ENCODE measurements at places on chromosomes 2 and 18.

DNA sequence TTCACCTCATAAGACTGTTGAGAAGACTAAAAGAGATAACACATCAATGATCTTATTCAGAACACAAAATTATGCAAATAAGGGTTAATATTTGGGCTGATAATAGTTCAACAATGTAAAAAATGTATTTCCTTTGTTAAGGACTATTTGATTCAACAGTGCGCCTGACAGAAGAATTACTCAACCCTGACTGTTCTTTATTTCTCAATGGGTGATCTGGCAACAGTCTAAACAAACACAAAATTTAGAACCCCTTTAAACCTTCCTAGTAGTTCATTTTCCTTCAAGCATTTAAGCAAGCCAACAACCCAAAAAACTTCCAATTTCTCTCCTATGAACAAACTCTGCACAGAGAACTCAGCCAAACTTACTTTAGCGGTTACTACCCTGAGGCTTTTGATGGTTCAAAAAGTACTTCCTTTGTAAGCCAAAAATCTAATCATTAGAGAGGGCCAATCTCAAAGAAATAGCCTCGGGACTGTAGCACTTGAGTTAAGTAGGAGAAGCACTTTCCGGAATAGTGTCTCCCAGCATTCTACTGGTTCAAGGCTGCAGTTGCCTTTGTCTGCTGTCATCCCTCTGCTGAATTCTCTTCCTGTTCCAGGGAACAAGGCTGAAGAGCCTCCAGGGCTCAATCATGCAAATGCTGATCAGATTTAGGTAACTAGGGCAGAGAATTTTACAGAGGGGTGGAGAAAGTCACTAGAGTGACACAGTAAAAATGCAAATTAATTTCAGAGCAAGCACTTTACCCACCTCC is 40.9 kb upstream of the MAPK4 start:
- DNase-seq = peak; percentile 28

GRCh38 chr2:234500394-234501006 is 3.6 kb upstream of the ARL4C start:
- DNase-seq = no peak

GRCh38 chr2:25743132-25743830 is 69.9 kb upstream of the DTNB start:
- DNase-seq = no peak

GRCh38 chr2:159046966-159047365 is 78.5 kb downstream of the TANC1 start:
- DNase-seq = no peak

GRCh38 chr18:24982831-24983230 is 369.1 kb downstream of the ZNF521 start:
- DNase-seq = no peak

DNA sequence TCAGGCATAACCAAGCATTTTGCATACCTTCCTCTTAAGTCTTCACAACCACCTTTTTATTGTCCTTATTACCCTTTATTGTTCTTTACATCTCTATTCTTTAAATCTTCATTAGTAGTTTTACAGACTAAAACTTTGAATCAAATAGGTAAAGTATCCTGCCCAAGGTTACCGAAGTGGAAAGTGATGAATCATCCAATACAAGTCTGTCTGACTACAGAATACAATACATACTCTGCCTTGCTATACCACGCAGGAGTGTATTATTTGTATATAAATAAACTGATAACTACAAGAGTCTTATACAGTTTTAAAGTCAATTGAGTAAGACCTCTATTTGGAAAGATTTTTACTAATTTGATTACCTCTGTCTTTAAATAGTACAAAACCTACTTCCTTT is 196.0 kb downstream of the ZEB2 start:
- DNase-seq = no peak

GRCh38 chr2:161032635-161033034 is 127.6 kb upstream of the TANK start:
- no peak for DNase-seq

- DNase-seq = peak; percentile 15
Observed at GRCh38 chr2:17918789-17919188, 40.3 kb downstream of the KCNS3 start.

DNA sequence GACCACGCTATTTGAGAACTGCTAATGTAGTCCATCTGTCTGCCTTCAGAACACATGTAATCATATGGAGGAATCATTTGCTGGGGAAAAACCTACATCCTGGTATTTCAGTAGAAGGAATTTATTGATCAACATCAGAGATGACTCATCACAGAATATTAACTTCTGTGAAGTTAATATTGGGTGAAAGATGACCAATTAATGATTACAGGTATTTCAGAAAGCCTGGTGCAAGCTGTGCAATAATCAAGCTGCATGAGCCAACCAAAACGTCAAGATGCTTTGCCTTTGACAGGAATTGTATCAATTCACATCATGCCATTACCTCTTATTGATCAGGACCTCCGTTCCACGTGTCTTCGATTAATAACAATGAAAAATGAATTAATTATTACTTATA is 9.4 kb upstream of the SPATS2L start:
- no peak for DNase-seq

- DNase-seq = no peak
Observed at GRCh38 chr2:13193075-13193474, 476.3 kb downstream of the TRIB2 start.

DNA sequence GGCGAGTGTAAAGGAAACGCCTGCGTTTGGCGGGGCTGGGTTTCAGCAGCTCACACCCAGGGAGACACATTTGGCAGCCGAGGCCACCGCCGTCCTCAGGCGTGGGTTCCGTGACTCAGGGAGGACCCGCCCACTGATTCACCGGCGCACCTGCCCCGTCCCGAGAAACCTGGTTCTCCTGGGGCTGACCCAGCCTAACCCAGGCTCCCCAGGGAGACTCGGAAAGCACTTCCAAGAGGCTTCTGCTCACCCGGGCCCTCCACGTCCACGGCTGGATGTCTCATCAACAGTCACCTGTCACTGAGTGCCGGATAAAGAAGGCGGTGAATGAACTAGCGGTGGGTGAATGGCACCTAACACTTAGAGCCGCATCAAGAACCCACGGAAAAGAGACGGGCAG is 126.4 kb upstream of the CTDP1 start:
- DNase-seq = no peak

DNA sequence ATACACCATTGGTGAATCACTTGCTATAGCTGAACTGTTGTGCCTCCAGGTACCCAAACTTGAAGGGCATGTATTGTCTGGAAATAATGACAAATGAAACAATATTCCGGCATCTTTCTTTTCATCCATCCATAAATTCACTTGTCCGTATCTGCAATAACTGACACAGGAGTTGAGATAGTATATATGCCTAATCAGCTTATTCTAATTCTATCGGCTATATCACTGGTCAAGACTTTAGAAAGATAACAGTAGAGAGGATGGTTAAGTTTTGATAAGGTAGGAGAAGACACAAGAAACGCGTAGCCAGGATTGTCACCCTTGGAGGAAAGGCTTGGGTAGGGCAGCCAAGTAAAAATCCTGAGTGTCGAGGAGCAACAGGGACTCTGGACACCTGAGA is 1634.6 kb upstream of the CELF4 start:
- no peak for DNase-seq

- no peak for DNase-seq
Observed at GRCh38 chr2:44107974-44108373, 60.7 kb upstream of the PPM1B start.

- no peak for DNase-seq
Observed at GRCh38 chr2:225431105-225431863, 31.8 kb downstream of the NYAP2 start.

DNA sequence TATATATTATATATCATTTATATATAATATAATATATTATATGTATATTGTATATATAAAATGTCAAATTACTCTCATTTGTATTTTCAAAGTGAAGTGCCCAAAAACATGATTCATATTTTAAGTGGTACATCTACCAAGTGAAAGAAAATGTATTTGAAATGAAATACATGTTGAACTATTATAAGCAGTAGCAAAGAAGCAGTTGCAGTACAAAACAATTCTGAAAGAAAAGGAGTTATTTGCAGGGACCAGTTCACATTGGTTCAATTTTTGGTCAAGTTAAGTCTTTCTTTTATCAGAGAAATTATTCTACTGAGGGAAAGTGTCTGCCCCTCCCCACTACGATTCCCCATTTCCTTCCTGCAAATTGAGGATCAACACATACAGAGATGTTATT is 51.9 kb downstream of the APLF start:
- no peak for DNase-seq

DNA sequence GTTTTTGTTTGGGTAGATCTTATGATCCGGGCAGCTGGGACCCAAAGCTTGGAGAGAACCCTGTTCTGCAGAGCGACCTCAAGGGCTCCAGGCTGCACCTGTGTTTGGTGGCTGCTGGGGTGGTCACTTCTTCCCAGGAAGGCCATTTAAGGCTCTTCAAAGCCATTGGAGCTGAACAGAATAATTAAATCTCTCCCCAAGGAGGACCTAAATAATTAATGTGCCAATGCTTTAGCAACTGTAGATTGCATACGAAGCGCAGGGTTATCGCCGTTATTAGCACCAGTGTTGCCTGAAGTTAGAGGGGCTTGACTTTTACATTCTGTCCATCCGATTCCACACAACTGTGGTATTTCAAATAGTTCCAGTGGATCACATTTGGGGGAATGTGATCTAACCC is 251.4 kb downstream of the ATAD2B start:
- DNase-seq = no peak

GRCh38 chr2:182015334-182016109 is 29.9 kb downstream of the PPP1R1C start:
- no peak for DNase-seq

GRCh38 chr2:174438146-174438886 is 42.8 kb downstream of the SCRN3 start:
- no peak for DNase-seq

GRCh38 chr2:67879586-67880290 is 183.1 kb downstream of the C1D start:
- no peak for DNase-seq

GRCh38 chr2:241563031-241563507 is 4.5 kb downstream of the BOK start:
- DNase-seq = no peak

GRCh38 chr2:100057901-100058261 is 84.5 kb downstream of the AFF3 start:
- no peak for DNase-seq

- DNase-seq = no peak
Observed at GRCh38 chr2:76175295-76175694, 464.6 kb upstream of the GCFC2 start.

- no peak for DNase-seq
Observed at GRCh38 chr2:158777077-158777476, 18.0 kb upstream of the DAPL1 start.

DNA sequence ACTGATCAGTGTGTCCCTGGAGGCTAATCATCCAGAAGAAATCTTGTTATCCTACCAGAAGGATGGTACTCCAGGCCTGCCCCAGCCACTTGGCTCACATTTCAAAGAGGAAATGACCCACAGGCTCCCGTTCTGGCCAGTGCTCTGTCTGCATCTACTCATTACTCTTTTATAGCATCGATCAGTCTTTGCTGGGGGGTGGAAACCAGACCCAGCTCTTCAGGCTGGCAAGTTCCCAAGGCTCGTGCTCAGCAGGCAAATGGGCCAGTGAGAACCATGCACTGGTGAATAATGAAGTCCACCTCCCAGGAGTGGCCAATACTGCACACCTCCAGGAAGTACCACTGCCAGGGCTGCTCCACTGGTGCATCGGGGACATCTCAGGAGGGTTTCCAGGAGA is 38.8 kb downstream of the DNER start:
- no peak for DNase-seq

GRCh38 chr18:5064841-5065370 is 132.2 kb downstream of the AKAIN1 start:
- DNase-seq = no peak

GRCh38 chr2:65429786-65430602 is 2.4 kb downstream of the SPRED2 start:
- DNase-seq = no peak

Data from NT2/D1 (cell line).